K562 (cell line): ENCODE measurements at places on chromosomes 11 and 22. TPM values are rescaled to one million over a fixed set of nuclear protein-coding genes. Genes with fewer than 3 reads are reported as not detected.

MS4A15 gene
- total RNA-seq, result not detected in 2 replicates

MRGPRX4 gene
- not detected in 2 replicates for total RNA-seq

OR6T1 gene
- total RNA-seq, result not detected in 2 replicates

OR51T1 gene
- total RNA-seq, result not detected in 2 replicates

OR56B4 gene
- not detected in 2 replicates for total RNA-seq

OR6A2 gene
- total RNA-seq, result 0.34 and 0.35 TPM in 2 replicates

GAL3ST1 gene
- total RNA-seq, result 1.5 and 1.6 TPM in 2 replicates

ARHGAP8 gene
- total RNA-seq, result 1.5 and 2.2 TPM in 2 replicates

STIM1 gene
- 50.4 and 50.5 TPM in 2 replicates for total RNA-seq

PLAAT2 gene
- total RNA-seq, result not detected in 2 replicates

GRIA4 gene
- not detected in 2 replicates for total RNA-seq

LRRN4CL gene
- 0.07 and 0.22 TPM in 2 replicates for total RNA-seq

CDKN1C gene
- total RNA-seq, result 21.1 and 21.9 TPM in 2 replicates

GGT1 gene
- 11.1 and 12.5 TPM in 2 replicates for total RNA-seq

ANKRD49 gene
- total RNA-seq, result 16.7 and 17.0 TPM in 2 replicates

KCNE3 gene
- total RNA-seq, result 5.9 and 6.2 TPM in 2 replicates

ABTB2 gene
- total RNA-seq, result 0.13 and 0.29 TPM in 2 replicates

KLHDC7B gene
- 0.22 TPM in 2 replicates for total RNA-seq

SAA2 gene
- 4.6 and 6.0 TPM in 2 replicates for total RNA-seq

GPHA2 gene
- not detected in 2 replicates for total RNA-seq

KAT5 gene
- 68.3 and 76.8 TPM in 2 replicates for total RNA-seq

SPINDOC gene
- 33.0 and 35.3 TPM in 2 replicates for total RNA-seq

PANX3 gene
- 0.18 and 0.42 TPM in 2 replicates for total RNA-seq

GRIK4 gene
- total RNA-seq, result not detected in 2 replicates

ETS1 gene
- total RNA-seq, result 1.4 and 1.6 TPM in 2 replicates

TRIM6 gene
- 6.7 and 7.2 TPM in 2 replicates for total RNA-seq

VSIG2 gene
- total RNA-seq, result not detected in 2 replicates

NTM gene
- total RNA-seq, result not detected in 2 replicates

SNX32 gene
- not detected in 2 replicates for total RNA-seq

KRTAP5-1 gene
- not detected in 2 replicates for total RNA-seq

HEPN1 gene
- total RNA-seq, result not detected in 2 replicates

ACTN3 gene
- not detected in 2 replicates for total RNA-seq

COX8A gene
- total RNA-seq, result 746 and 750 TPM in 2 replicates

ARVCF gene
- 46.5 and 50.6 TPM in 2 replicates for total RNA-seq

SOX10 gene
- not detected in 2 replicates for total RNA-seq

LINC01488 gene
- total RNA-seq, result not detected in 2 replicates

SEC14L6 gene
- 1.6 and 2.6 TPM in 2 replicates for total RNA-seq

SAA1 gene
- total RNA-seq, result 6.3 and 6.7 TPM in 2 replicates

CST6 gene
- total RNA-seq, result not detected in 2 replicates

CALCA gene
- not detected in 2 replicates for total RNA-seq

CHADL gene
- not detected in 2 replicates for total RNA-seq

TSSK2 gene
- total RNA-seq, result not detected in 2 replicates

SREBF2 gene
- total RNA-seq, result 73.9 and 84.2 TPM in 2 replicates

JAML gene
- total RNA-seq, result 0.22 and 0.47 TPM in 2 replicates

MTCH2 gene
- total RNA-seq, result 266 and 273 TPM in 2 replicates

PATZ1 gene
- 7.8 and 8.9 TPM in 2 replicates for total RNA-seq

OR56A1 gene
- not detected in 2 replicates for total RNA-seq

WT1 gene
- total RNA-seq, result 27.1 and 29.3 TPM in 2 replicates

OR2D2 gene
- 0.22 and 0.38 TPM in 2 replicates for total RNA-seq

LDHAL6A gene
- not detected in 2 replicates for total RNA-seq

CPSF7 gene
- total RNA-seq, result 82.9 and 84.6 TPM in 2 replicates

LRRC10B gene
- not detected in 2 replicates for total RNA-seq

CALCB gene
- total RNA-seq, result not detected in 2 replicates
